ENCODE measurements at places on chromosomes 1 and 21.

GRCh38 chr1:27099587-27100334 is 55.2 kb downstream of the SLC9A1 start:
- DNase-seq, result peak; percentile 60

DNA sequence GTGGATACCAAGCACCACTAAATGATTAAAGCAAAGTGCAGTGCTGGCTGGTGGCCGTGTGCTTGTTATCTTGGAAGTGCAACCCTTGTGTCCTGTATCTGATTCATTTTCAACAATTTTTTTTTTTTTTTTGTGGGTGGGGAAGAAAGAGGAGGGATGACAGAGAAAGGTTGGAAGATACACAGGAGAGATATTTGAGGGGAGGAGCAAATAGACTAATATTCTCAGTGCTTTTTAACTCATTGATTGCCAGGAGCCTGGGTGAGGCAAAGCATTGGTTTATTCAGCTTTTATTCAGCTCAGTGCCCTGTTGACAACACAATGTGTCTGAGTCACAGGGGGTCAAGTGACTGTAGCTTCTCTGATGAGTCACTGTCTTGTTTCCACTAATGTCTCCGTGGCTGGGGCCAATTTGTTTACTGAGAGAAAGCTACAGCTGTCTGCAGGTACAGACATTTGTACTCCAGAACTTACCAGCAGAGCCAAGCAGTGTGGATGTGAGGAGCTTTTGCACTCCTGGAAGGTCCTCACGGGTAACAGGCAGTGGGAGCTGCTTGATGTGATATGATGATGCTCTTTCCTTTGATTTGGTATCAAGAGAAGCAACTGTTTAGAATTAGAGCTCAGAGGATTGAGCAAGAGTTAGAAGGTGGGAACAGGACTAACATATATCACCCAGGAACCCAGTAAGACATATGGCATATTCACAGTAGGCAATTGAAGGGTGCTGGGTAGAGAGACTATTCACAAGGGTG is 23.6 kb upstream of the DNM3 start:
- peak; percentile 65 for DNase-seq

- no peak for DNase-seq
Measured at GRCh38 chr1:190001187-190001586, 476.5 kb downstream of the BRINP3 start.

DNA sequence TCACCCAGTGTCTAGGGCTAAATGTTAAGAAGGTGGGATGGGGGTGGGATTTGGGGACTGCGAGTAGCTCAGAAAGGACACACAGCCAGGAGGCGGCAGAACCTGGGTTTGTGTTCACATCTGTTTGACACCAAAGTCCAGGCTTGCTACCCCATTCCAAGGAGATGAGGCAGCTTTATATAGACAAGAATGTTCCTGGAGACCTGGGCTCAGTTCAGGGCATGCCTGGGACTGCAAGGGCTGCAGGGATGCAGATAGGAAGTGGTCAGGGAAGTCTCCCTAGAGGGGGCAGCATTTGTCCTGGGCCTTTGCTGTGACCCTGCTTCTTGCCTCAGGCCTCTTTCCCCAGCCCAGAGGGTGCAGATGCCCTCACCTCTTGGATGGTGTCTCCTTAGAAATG is 16.3 kb downstream of the PADI3 start:
- DNase-seq, result no peak

DNA sequence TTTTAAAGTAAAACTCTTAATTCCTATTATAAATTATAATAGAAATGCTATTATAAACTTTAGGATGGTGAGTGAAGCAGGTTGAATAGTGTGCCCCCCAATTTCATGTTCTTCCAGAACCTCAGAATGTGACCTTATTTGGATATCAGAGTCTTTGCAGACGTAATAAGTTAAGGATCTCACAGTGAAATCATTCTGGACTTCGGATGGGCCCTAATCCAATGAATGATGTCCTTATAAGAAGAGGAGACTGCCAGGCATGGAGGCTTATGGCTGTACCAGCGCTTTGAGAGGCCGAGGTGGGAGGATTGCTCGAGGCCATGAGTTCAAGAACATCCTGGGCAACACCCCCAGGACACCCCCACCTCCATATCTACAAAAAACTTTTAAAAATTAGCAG is 9.4 kb upstream of the MT1HL1 start:
- DNase-seq, result no peak

DNA sequence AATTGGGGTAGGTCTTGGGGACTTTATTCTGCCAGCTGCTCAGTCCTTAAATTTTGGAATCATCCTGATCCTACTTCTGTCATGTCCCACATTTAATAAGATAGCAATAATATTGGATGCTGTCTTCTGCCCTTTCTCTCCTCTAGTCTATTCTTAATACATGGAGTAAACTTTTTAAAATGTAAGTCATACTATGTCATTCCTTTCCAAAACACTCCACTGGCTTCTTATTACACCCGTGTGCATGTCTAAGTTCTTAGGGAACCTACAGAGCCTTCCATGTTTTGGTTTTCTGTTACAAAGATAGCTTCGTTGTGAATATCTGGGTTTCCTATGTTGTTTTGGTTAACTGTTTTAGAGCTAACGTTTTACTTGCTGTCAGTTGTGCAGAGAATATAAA is 35.1 kb downstream of the USP25 start:
- DNase-seq, result no peak

DNA sequence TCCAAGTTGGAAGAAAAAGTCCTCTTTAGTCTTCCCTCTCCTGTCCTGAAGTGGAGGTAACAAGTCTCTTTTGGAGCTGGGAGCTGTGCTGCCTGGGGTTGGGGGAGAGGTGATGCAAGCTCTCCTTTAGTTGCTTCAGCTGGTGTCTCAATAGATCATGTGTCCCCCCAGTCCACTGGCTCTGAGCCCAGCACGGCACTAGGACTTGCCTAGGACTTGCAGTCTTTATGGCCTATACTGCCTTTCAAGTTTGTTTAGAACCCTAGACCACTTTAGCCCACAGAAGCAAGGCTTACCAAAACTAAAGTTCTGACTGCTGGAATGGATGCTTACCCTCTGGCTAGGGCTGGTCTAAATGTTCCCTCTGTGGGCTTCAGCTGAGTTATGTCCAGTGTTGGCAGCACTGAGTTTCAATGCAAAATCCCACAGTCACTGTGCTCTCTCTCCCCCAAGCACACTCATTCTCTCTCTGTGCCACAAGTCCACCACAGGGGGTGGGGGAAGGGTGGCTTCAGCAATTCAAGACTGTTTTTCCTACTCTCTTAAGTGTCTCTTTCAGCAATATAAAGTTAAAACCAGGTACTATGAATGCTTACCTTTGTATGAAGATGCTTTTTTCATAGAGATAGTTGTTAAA is 185.0 kb downstream of the DNAH14 start:
- no peak for DNase-seq

DNA sequence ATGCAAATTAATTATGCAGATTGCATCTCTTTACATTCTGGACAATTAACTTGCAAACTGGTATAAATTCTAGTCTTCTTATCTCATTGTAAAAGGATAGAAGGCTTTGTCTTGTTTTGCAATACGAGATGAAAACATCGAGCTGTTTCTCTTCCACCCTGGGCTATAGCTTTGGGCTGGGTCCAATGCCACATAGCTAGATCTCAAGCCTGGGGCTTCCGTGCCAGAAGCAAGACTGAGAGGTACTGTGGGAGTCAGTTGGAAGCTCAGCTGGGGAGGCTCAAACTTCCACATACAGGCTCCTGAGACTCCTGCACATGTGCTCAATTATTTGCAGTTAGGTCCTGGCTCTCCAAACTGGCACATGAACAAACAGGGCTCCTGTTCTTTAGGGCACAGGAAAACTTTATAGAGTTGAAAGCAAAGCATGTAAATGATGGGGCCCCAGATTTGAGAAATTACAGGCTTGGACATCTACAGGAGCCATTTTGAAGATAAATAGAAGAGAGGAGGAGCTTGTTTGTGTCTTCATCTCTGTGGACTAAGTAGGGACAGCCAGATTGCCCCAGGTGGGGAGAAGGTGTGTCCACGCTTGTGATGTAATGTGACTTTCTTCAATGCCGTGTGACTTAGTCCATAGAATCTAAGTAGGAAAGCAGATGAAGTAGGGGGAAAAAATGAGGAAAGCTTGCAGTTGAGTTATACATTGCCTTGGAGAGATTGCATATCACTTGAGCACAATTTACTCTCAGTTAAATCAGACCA is 65.9 kb upstream of the SIPA1L2 start:
- DNase-seq, result no peak
